ENCODE measurements at places on chromosomes 16 and 17.
A peak's percentile ranks its signal among the peaks of the same experiment; 100 is the strongest.

DNA sequence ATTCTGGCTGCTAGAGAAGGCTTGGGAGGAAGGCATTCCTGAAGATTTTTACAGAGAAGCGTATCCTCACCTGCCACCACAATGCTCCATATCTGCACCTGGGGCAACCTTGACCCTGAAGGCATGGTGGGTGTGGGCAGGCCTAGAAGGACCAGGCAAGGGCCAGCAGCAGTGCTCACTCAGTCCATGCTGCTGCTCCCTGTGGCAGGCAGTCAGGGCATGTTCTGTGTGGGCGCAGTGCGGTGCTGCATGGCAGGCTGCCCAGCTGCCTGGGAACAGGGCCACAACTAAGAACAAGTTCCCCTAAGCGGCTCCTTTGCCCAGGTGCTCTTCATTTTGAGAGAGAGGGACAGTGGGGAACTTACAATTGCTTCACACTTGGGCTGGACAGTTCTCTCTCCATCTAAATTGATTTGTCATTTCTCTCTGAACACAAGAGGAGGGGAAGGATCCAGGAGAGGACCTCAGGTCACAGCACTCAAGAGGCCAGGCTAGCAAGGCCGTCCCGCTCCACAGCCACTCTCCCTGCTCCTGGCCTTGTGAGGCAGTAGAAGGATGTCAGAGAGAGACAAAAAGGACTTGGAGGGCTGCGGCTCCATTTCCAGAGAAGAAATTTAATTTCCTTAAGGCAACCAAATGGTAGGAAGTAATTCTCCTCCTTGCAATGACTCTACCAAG, 158.8 kb downstream of the AATF start:
- no peak for DNase-seq

GRCh38 chr16:19213885-19214284, 45.8 kb downstream of the SYT17 start:
- no peak for DNase-seq

GRCh38 chr16:35862242-35862641, 2402.8 kb downstream of the TP53TG3F start:
- DNase-seq, result no peak

DNA sequence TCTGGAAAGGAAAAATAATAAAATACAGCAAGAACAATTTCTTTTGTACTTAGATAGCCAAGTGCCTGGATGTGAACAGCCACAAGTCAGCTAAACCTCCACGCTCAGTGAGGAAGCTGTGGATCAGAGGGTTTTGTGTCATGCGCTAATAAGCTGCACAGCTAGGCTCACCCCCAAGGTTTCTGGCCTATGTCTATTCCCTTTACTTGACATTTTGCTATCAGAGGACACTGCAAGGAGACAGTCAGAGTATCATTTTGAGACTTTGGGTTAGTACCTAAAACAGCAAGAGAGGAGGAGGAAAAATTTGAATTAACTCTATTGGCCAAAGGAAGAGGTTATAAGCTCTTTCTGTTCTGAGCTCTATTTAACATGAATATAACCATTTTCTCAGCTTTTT, 139.3 kb downstream of the KCNJ2 start:
- no peak for DNase-seq

DNA sequence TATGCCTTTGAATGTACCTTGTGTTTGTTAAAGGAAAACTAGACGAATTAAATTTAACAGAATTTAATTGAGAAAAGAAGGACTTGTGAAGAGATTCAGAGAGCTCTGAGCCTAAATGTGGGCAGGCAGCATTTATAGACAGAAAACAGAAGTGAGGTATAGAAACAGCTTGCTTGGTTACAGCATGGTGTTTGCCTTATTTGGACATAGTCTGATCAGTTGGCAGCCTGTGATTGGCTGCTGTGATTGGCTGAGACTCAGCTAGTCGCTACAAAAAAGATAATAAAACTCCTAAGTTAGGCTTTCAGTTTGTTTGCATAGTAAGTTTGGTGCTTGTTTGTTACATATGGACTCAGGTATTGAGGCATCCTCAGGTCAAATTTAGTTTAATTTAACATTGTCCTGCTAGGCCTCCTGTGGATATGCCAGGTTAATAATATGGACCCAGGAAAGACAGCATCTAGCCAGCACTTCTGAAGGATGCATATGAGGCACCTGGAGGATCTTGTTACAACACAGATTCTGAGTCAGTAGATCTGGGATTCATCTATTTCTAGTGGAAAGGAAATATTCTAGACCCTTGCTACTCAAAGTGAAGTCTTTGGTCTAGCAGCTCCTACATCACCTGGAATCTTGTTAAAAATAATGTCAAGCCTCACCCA, 43.4 kb downstream of the SLFN5 start:
- no peak for DNase-seq

- DNase-seq, result peak; percentile 93
Measured at GRCh38 chr16:9008601-9009260, 45.0 kb upstream of the USP7 start.

GRCh38 chr16:67199011-67199807, at the start of gene ELMO3:
Gene ELMO3 (plus strand): TSS chr16:67199131. CDS start chr16:67199327, 196 bp downstream.
- DNase-seq, result no peak

DNA sequence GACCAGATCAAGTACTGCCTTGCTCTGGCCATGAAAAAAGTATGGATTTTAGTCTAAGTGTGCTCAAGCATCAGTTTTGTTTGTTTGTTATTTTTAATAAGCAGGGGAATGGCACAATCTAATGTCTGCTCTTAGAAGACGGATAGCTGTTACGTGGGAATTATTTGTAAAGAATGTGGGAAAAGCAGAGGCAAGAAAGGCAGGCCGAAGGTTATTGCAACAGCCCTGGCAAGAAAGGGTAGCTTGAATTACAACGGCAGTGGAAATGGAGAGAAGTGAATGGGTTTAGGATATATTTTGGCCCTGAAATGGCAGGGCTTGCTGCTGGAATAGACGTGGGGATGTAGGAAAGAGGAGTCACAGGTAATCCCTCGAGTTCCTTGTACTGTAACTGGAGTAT, 987 bp upstream of the HASPIN start:
- no peak for DNase-seq

DNA sequence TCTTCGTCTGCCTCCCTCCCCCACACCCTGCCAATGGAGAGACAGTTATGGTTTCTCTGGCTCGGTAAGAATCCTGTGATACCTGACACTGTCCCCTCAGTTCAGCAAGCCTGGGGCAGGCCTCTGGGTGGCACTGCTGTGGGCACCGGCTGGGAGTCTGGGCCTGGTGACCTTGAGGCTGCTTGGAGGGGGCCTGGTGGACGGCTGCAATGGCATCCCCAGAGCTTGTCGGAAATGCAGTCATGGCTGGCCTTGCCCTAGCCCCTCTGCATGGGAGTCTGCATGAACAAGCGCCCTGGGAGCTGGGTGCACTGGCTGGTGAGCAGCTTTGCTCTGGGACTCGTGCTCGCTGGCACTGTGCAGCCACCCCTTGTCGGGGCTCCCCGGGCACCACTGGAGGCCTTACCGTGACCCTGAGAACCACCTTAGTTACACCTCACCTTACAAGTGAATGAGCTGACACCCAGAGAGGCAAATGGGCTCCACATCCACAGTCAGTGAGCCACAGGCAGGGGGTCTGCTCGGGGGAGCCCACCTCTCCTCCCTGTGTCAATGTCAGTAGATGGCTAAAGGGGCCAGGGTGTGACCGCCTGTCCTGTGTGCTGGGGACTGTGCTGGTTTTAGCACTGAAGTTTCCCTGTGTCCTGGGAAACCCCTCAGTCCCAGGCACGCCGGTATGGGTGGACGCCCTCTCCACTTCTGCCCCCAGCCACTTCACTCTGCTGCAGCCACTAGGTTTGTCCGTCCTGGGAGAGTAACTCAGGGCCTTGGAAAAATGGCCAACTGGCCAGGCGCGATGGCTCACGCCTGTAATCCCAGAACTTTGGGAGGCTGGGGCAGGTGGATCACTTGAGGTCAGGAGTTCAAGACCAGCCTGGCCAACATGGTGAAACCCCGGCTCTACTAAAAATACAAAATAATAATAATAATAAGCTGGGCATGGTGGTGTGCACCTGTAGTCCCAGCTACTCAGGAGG, 1.4 kb downstream of the LGALS3BP start:
- DNase-seq, result no peak

- no peak for DNase-seq
Measured at GRCh38 chr16:11233727-11234376, 22.2 kb downstream of the SOCS1 start.

DNA sequence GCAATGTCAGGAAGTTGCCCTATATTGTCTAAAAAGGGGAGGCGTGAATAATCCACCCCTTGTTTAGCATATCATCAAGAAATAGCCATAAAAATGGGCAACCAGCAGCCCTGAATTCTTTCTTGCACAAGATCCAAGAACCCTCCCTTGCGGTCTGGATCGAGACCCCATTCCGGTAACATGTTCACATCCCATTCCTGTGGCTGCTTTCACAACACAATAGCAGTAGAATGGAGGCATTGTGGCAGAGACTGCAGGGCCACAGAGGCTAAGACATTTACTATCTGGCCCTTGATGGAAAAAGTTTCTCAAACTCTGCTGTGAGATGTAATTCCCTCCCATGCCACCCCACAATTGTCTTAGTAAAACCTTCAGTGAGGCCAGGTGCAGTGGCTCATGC, 73.2 kb downstream of the RMI2 start:
- no peak for DNase-seq

DNA sequence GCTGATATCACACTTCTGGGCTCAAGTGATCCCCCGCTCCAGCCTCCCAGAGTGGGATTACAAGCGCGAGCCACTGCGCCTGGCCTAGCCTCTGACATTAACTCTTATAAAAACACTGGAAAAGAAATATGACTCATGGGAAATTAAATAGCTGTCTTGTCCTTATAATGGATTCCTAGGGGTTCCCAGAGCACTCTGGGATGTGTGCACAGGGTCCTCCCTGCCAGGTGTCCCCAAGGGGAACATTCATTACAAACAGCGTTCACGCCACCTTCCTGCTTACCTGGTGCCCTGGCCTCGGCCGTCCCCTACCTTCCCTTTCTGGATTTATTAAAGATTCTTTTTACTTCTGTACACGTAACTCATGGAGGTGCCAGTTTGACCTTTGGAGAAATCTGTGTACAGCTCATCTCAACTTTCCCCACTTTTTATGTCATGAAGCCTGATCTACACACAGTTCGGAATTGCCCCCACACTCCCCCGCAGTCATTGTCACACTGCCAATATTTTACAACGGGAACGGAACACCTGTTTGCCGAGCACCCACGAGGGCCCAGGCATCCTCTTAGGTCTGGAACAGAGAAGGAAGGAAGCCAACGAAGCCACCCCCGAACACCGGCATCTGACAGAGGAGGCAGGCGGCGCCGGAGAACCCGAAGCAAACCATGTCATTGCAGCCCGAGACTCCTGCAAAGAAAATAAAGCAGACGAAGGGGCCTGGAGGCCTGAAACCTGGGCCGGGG, 39.7 kb upstream of the MEAK7 start:
- DNase-seq, result no peak

GRCh38 chr17:44307387-44308186, 814 bp upstream of the RUNDC3A start:
- no peak for DNase-seq
